ENCODE measurements at places on chromosomes 13 and 19. TPM values are rescaled to one million over a fixed set of nuclear protein-coding genes. Genes with fewer than 3 reads are reported as not detected.

DNA sequence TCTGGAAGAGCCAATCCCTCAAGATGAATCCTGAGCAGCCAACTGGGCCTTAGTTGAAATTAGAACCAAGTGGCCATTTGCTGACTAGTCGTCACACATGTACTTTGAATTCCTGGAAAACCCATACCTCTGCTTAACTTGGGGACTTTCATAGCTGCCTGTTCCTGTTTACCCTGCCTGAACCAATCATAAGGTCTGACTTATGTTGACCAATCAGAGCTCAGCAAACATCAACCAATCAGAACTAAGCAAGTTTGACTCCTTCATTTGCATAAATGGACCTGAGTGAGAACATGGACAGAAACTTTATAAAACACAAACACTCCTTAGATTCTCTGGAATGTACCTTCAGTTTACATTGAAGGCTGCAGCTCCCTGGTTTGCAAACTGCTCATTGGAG is 50.8 kb downstream of the LATS2 start:
- DNase-seq = no peak

- DNase-seq = peak; percentile 66
Observed at GRCh38 chr13:73708393-73708985, 425.7 kb downstream of the KLF12 start.

DNA sequence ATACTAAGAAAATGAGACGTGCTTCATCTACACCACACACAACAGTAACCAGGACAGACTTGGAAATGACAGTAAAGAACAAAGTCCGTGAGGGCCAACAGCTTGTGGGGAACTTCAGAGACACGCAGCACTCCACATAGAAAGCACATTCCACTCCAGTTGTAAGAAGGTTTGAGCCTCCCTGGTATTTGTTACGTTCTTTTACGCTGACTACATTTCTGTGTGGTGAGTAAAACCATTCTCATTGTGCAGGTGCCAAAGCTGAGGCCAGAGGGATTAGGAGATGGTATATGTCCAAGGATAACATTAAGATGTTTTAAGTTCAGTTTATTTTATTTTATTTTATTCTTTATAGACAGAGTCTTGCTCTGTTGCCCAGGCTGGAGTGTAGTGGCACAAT is 1189.9 kb downstream of the UQCRFS1 start:
- no peak for DNase-seq

GRCh38 chr19:46715975-46716671 is 791 bp downstream of the PRKD2 start:
- peak; percentile 56 for DNase-seq

GRCh38 chr19:2260341-2260805 is 4.2 kb upstream of the JSRP1 start:
- no peak for DNase-seq

DNA sequence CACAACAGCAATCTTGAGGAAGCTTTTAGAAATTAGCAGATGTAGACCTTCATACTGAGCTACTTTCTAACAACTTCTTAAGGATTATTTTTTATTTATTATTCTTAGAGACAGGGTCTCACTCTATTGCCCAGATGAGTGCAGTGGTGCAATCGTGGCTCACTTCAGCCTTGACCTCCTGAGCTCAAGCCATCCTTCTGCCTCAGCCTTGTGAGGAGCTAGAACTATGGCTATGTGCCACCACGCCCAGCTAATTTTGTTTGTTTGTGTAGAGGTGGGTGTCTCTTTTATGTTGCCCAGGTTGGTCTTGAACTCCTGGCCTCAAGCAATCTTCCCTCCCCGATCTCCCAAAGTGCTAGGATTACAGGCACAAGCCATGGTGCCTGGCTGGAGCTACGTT is 200.6 kb downstream of the TSHZ3 start:
- no peak for DNase-seq

GRCh38 chr19:1173159-1173844 is 766 bp downstream of the SBNO2 start:
- DNase-seq = peak; percentile 41

DNA sequence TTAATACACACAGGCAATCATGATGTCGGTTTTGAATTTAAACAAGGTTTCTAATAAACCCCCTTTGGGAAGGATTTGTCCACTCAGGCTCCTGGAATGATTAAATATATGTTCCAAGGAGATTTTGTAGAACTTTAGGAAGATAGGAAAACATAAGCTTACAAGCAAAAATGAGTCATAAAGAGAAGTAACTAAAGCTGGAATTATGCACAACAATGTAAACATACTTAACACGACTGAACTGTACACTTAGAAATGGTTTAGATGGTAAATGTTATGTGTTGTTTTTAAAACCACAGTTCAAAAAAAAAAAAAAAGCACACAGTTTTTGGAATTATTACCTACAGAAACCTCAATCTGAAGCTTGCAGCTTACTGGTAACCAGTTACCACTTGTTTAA is 304.4 kb downstream of the NALCN start:
- no peak for DNase-seq

Gene NDUFA7
- 112 TPM for total RNA-seq

Gene CD33
- total RNA-seq = 0.26 TPM

Gene F7
- total RNA-seq = 0.11 TPM

Gene FOXA3
- 0.62 TPM for total RNA-seq
